Kidney epithelial cell (primary cell): ENCODE measurements at places on chromosomes 16 and 17. TPM values are rescaled to one million over a fixed set of nuclear protein-coding genes. Genes with fewer than 3 reads are reported as not detected.

DNA sequence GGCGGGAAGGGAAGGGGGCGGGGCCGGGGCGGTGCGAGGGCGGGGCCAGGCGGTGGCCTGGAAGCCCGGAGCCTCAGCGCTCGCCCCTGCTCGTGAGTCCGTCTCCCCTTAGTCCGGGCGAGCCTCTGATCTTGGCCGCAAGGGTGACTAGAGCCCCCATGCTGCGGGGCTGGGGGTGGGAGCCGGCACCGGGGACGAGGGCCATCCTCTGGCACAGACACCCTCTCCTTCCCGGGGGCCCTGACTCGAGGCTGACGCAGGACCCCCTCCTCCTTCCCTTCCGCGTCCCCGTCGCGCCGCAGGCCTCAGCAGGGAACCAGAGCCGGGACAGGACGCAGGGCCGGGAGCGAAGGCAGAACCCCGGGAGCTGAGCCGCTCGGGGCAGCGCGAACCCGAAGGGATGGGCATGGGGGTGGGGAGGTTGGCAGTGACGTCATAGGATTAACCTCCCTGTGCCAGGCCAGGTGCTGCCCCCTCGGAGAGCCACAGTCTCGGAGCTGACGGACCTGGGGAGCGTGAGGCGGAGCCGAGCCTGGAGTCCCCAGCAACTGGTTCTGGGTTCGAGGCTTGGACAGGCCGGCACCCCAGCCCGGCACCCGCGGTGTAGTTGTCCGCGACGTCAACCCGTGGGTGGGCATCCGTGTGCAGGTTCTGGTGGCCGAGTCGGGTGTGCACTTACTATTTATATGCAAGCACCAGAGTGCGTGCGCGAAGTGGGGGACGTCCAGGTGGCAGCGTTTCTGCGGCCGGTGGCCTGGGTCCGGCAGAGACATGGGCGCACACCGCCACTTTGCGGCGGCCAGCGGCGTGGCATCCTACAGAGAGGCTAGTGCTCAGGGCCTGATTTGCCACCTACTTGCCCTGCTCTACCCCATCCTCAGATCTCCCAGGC lies 503 bp upstream of the PLCD3 start:
- DNase-seq = no peak

DNA sequence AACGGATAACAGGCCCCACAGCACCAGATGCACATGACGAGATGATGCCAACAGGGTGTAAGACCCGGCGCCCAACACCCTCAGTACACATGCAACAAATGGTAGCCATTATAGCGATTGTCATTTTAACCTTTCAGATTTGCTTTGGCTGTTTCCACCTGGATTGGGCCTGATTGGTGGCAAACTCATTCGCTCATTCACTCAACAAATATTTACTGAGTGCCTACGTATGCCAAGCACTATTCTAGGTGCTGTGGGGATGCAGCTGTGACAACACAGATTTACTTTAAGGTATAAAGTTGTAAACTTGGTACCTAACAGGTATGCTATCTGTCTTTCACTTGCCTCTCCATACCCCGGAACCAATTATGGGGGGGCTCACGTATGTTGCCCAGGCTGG lies 66.8 kb downstream of the SRCIN1 start:
- no peak for DNase-seq

DNA sequence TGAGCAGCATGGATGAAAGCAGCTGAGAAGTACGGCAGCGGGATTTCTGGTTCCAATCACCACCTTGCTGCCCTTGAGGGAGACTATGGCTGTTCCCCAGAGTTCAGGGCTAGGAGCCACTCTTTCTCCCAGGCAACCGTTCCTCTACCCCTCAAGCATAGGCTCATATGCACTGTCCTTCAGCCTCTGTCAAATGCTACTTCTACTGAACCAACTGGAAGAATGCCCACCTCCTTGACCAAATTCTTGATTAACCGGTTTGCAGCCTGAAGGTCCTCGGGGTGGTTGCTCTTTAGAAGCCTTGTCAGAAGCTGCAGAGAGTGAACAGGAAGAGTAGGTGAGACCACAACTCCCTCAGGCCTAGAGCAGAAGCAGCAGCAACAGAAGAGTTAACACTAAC lies 23.8 kb downstream of the GGA2 start:
- DNase-seq = no peak

DNA sequence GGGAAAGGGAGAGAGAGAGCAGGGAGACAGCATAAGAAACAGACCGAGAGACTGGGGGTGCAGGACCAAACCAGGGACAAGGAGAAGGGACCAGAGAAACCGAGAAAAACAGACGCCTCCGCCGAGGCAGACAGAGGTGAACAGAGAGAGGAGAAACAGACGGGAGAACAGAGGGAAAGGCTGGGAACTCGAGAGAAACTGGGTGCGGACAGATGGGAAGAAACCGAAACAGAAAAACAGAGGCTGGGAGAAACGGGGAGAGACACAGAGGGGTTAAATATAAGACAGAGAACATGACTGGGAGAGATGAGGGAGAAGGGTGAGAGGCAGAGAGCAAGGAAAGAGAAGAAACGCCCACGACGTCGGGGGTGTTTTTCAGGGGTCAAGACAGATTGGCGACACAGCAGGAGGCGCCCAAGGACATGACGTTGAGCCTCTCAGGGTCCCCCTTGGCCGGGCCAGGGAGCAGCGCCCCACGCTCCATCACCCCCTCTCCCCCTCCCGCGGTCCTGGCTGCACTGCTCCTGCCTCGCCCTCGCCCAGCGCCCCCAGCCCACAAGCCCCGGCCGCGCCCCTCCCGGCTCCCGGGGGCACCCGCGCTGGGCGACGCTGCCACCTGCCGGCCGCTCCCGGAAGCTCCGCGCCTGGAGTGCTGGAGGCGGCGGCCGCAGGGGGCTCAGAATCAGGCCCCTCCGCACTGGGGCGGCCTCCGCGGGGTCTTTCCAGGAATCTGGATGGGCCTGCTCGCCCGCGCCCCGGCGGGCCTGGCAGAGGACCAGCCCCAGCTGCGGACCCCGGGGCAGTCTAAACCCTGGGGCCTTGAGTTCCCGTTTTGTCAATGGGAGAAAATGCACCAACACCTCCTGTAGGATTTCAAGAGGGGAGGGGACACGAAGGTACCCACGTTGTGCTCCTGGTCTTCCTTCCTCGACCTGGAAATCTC lies 1.3 kb upstream of the TMEM92 start:
- DNase-seq = no peak

The CENPN gene
- 7.0 and 11.0 TPM in 2 replicates for total RNA-seq
